CD4-positive, CD25-positive, alpha-beta regulatory T cell (primary cell): ENCODE measurements at places on chromosomes 6 and 20.

DNA sequence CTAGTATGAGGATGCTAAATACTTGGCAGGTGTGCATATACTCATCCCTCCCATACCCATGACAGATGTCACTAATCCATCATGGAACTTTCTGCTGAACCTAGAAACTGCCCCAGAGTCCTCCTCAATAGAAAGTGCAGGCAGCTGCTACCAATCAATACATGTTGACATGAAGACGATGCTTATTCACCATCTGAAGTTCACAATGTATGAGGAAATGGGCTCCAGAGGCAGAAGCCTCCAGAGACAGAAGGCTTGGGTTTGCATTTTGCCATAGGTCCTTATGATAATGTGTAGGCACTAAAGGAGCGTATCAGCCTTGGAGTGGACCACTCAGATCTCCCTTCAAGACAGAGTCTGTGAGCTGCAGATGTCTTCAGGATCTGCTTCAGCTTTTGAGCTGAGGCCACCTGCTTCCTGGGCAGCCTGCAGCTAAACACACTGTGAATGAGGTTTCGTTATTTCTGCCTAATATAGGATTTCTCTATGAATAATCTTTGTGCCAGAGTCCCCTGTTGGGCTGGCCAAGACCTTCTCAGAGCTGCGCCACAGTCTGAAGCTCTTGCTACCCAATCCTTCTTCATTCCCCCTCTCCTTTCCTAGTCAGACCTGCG is 7.5 kb upstream of the KIAA1755 start:
- no peak for DNase-seq
- H3K27me3 ChIP-seq, result peaks cover 5% of the 10 kb centered on the region
- no peak overlapping the region for H3K4me3 ChIP-seq
- no peak overlapping the region for H3K27ac ChIP-seq
- H3K4me1 ChIP-seq, result no peaks in the 10 kb centered on the region

- peaks cover 6% of the 10 kb centered on the region for H3K27me3 ChIP-seq
- DNase-seq, result no peak
- no peaks in the 10 kb centered on the region for H3K4me1 ChIP-seq
- H3K36me3 ChIP-seq, result no peaks in the 10 kb centered on the region
Observed at GRCh38 chr20:46289432-46289831, 18.9 kb downstream of the CDH22 start.

- no peak for DNase-seq
- no peak overlapping the region for H3K27ac ChIP-seq
- H3K4me3 ChIP-seq, result no peak overlapping the region
Observed at GRCh38 chr20:37749620-37750403, 56.0 kb downstream of the CTNNBL1 start.

GRCh38 chr6:154232013-154232910 is 124.3 kb downstream of the IPCEF1 start:
- H3K4me3 ChIP-seq, result peak overlapping the region; percentile 89
- no peaks in the 10 kb centered on the region for H3K27me3 ChIP-seq
- H3K27ac ChIP-seq, result peak overlapping the region; percentile 74
- H3K4me1 ChIP-seq, result peaks cover 87% of the 10 kb centered on the region

DNA sequence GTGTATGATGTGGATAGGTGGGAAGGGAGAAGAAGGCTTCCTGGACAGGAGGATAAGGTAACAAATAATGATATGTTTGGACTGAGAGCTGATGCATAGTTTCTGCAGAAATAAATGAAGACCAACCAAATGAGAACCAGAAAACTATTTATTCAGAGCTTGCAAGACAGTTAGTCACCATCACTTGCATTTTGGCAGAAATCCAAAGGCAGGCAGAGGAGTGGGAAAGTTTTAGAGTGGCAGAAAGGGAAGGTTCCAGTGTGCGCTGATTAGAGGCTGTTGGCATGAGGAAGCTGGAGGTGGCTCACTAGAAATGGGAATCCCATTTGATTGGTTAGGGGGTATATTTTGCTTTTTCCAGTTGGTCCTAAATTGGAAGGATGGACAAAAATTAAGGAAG is 13.0 kb upstream of the F13A1 start:
- H3K4me3 ChIP-seq, result no peak overlapping the region
- H3K36me3 ChIP-seq, result no peaks in the 10 kb centered on the region
- H3K27me3 ChIP-seq, result no peaks in the 10 kb centered on the region
- no peak for DNase-seq
- H3K27ac ChIP-seq, result no peak overlapping the region

DNA sequence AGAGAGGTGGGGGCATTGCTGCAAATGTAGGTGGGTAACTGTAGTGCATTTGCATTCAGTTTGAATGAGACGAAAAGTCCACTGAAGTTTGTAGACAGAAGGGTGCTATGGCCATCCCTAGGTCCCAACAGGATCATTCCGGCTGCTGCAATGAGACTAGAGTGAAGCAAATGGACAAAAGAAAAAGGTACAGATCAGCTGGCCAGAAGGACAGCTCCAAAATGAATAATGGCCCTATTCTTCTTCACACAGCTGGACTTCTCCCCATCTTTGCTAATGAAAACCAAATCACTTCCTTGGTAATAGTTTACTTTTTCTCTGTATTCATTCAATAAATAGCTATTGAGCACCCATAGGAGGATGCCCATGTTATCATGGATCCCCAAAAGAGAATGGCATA is 56.4 kb upstream of the TPD52L1 start:
- H3K36me3 ChIP-seq, result no peaks in the 10 kb centered on the region
- H3K27ac ChIP-seq, result no peak overlapping the region
- no peaks in the 10 kb centered on the region for H3K4me1 ChIP-seq
- no peaks in the 10 kb centered on the region for H3K27me3 ChIP-seq

DNA sequence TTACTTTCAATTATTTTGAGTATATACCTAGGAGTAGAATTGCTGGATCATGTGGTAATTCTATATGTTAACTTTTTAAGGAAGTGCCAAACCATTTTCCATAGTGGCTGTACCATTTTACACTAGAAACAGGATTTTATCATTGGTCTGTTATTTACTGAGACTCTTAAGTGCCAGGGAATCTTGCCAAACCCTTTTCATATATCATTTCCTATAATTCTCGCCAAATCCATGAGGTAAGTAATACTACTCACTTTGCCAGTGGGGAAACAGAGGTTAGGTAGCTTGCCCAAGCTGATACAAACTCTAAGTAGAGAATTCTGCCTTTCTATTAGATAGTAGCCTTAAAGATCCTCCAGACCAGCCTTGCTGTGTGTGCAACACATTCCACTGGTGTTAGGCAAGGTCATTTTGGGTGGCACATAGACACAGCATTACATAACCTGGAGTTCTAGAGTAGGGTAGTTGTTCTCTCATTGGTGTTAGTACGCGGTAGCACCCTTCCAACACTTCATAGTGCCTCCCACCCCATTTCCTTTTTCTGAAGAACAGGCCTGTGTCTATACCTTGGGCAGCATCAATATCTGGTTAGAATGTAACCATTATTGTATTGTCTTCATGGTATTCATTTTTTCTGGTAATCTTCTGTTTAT is 65.5 kb downstream of the ARID1B start:
- no peak overlapping the region for H3K27ac ChIP-seq
- no peaks in the 10 kb centered on the region for H3K27me3 ChIP-seq
- peaks cover 39% of the 10 kb centered on the region for H3K4me1 ChIP-seq
- H3K36me3 ChIP-seq, result no peaks in the 10 kb centered on the region
- H3K4me3 ChIP-seq, result no peak overlapping the region
- DNase-seq, result no peak

DNA sequence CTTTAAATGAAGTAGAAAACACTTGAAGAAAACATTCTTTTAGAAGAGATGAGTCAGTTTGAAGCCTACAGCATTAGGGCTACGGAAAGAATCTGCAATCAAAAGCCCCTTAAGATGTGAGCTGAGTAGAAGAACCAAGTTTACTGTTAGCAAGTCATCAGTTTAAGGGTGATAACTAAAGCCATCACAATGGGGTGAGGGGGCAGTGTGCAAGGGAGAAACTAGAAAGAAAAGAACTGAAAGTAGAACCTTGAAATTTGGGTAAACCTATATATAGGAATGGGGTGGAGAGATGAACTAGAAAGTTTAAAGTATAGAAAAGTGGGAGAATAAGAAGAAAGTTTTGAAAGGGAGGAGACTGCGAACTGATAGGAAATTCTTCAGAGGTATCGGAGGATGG is 212.9 kb downstream of the COL19A1 start:
- no peak for DNase-seq
- no peaks in the 10 kb centered on the region for H3K27me3 ChIP-seq

GRCh38 chr6:92682516-92683398 is 736.6 kb downstream of the EPHA7 start:
- no peaks in the 10 kb centered on the region for H3K4me1 ChIP-seq
- no peaks in the 10 kb centered on the region for H3K36me3 ChIP-seq
- no peak overlapping the region for H3K4me3 ChIP-seq
- no peaks in the 10 kb centered on the region for H3K27me3 ChIP-seq
- H3K27ac ChIP-seq, result no peak overlapping the region
- no peak for DNase-seq

DNA sequence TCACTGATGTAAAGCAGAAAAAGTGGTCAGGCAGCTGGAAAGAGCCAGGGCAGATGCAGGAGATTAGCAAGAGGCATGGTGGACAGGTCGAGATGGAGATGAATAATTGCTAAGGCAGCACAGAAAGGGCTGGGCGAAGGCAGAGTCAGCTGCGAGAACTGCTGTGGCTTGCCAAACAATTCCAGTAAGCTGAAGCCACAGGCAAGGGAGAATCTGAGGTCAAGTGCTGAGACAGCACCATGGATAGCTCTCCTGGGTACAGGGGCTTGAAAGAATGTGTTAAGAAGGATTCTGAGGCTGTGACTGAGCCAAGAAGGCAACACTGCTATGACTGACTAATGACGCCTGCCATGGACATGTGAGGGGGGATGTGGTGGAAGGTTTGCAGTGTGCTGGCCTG is 220.8 kb upstream of the FOXA2 start:
- no peak overlapping the region for H3K4me3 ChIP-seq
- H3K4me1 ChIP-seq, result no peaks in the 10 kb centered on the region
- H3K27me3 ChIP-seq, result no peaks in the 10 kb centered on the region
- H3K27ac ChIP-seq, result no peak overlapping the region
- H3K36me3 ChIP-seq, result no peaks in the 10 kb centered on the region
- DNase-seq, result no peak

DNA sequence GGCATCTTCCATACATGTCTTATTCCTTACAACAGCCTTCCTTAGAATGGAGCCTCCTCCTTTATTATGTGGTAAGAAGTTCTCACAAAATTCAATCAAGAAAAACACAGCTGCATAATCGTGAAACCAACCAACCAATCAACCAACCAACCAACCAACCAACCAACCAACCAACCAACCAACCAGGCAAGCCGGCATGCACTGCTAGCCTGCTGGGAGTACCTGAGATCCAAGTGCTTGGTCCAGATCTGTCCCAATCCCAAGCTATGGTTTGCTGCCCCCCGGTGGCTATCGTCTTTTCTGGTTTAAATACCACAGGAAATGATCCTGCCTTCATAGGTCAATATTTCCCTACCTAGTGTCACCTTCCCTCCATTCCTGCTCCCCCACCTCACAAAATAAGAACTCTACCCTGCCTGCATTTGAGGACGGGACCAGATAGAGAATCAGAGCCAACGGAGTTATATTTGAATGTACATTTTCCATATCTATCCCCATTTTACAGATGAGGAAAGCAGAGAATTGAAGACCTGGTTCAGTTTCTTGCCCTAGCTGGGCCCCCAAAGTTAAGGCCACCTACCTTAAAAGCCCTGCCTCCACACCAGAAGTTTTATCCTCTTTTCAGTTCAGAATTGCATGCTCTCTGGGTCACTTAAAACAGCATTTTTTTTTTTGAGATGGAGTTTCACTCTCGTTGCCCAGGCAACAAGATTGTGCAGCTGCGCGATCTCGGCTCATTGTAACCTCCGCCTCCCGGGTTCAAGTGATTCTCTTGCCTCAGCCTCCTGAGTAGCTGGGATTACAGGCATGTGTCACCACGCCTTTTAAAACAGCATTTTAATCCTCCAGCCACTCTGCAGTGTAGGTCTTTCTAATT is 27.1 kb downstream of the RAB44 start:
- H3K27ac ChIP-seq, result no peak overlapping the region
- no peaks in the 10 kb centered on the region for H3K36me3 ChIP-seq
- no peaks in the 10 kb centered on the region for H3K27me3 ChIP-seq
- H3K4me1 ChIP-seq, result no peaks in the 10 kb centered on the region
- no peak overlapping the region for H3K4me3 ChIP-seq

GRCh38 chr6:169564453-169565240 is 137.2 kb downstream of the WDR27 start:
- no peaks in the 10 kb centered on the region for H3K27me3 ChIP-seq
- DNase-seq, result no peak
- H3K4me1 ChIP-seq, result no peaks in the 10 kb centered on the region
- H3K36me3 ChIP-seq, result peaks cover 1% of the 10 kb centered on the region
- H3K4me3 ChIP-seq, result no peak overlapping the region
- no peak overlapping the region for H3K27ac ChIP-seq

DNA sequence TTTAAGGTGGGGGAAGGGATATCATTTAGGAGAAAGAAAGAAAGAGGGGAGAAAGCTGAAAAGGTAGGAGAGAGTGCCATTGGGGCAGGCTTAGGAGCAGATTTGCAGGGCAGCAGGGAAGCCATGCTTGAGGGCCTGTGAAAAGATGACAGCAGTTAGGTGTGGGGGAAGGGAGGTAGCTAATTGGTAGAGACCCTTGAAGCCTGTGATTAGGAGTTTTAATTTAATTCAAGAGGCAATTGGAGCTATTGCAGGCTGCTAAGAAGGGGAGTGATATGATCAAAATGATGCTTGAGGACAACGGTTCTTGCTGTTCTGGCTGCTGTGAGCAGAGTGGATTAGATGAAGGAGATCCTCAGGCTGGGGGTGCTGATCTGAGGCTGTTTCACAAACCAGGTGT is 24.5 kb upstream of the SEC63 start:
- no peaks in the 10 kb centered on the region for H3K36me3 ChIP-seq
- DNase-seq, result no peak
- H3K27ac ChIP-seq, result no peak overlapping the region
- no peak overlapping the region for H3K4me3 ChIP-seq

GRCh38 chr6:160028487-160029275 is 59.8 kb downstream of the IGF2R start:
- H3K27me3 ChIP-seq, result no peaks in the 10 kb centered on the region
- H3K4me1 ChIP-seq, result peaks cover 4% of the 10 kb centered on the region
- no peak overlapping the region for H3K27ac ChIP-seq
- peaks cover 85% of the 10 kb centered on the region for H3K36me3 ChIP-seq

DNA sequence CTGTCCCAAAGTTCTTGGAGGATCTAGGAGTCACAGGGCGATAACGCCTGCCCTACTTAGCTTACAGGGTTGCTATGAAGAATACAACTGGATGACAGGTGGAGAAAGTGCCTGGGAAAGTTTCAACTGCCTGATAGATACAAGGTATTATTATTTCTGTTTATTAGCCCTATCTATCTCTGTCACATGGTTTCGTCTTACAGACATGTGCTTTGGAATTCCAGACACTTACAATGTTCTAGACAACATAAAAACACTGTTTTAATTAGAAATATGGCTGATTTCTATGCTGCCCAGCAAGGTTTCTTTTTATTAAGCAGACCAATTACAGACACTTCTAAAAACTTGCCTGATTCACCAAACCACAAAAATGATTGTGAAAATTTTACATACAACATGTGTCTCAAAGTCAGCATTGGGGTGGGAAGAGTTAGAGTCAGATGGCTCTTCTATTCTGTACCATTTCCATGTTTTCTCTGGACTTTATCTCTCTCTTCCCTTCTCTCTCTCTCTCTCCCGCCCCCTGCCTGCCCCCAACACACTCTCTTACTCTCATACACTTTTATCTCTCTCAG is 50.0 kb downstream of the GJA10 start:
- H3K27ac ChIP-seq, result no peak overlapping the region
- no peak for DNase-seq
- no peaks in the 10 kb centered on the region for H3K36me3 ChIP-seq
